ENCODE measurements at places on chromosomes 7 and 10. TPM values are rescaled to one million over a fixed set of nuclear protein-coding genes. Genes with fewer than 3 reads are reported as not detected.

NEURL1 gene
- total RNA-seq: 0.04 TPM

DNA sequence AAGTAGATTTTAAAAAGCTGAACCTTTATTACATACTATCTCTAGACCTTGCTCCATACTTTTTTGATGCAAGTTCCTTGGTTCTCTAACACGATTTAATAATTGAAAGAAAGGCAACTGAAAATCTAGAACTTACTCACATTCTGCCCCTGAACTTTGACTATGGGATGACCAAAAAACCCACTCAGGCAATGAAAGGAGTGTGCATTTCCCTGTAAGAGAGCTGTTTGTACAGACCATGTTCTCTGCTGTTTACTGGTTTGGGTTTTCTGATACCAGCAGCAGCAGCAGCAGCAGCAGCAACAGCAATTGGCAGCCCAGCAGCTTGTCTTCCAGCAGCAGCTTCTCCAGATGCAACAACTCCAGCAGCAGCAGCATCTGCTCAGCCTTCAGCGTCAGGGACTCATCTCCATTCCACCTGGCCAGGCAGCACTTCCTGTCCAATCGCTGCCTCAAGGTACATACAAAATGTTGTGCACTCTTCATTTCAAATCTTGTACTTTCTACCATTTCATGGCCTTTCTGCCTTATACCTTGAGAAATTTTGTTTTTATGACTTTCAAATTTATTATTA, 216.7 kb downstream of the FOXP2 start:
- H3K4me1 ChIP-seq: no peaks in the 10 kb centered on the region
- DNase-seq: no peak
- no peak overlapping the region for H3K4me3 ChIP-seq
- no peaks in the 10 kb centered on the region for H3K36me3 ChIP-seq
- H3K27ac ChIP-seq: no peak overlapping the region

GRCh38 chr10:128219295-128219694, 93.1 kb upstream of the MKI67 start:
- H3K36me3 ChIP-seq: no peaks in the 10 kb centered on the region
- DNase-seq: no peak
- H3K27me3 ChIP-seq: no peaks in the 10 kb centered on the region

DNA sequence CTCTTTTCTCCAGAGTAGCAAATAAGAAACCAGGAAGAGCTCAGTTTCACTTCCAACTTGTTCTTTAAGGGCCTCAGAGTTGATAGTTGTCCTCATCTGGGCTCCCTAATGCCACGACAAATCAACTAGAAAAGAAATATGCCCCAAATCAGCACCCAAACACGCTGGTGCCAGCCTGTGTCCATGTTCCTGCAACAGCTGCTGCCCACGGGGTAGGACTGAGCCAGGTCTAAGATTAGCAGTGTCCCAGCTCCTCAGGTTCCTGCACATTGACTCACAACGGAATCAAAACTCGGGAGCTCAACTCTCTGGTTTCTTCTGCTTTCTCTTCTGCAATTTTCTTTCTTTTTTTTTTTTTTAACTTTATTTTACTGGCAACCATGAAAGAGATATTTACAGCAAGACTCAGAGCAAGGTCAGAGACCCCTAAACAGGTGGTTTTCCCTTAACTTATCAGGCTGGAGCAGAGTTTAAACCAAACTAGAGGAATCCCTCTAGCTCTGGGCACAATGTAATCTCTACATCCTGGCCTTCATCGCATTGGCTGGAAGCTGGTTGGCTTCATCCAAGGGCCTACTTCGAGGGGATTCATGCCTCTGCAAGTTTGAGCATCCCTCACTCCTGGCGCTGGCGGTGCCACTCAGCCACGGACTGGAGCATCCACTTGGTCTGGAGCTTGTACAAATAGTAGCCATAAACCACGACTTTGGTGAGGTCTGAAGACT, 126.1 kb downstream of the PFKFB3 start:
- no peaks in the 10 kb centered on the region for H3K27me3 ChIP-seq
- DNase-seq: no peak
- H3K4me3 ChIP-seq: no peak overlapping the region
- peaks cover 13% of the 10 kb centered on the region for H3K4me1 ChIP-seq

GRCh38 chr7:33902746-33903145, 2.6 kb upstream of the BMPER start:
- no peak overlapping the region for H3K27ac ChIP-seq
- H3K4me1 ChIP-seq: no peaks in the 10 kb centered on the region
- no peak for DNase-seq

All from Karpas-422 (cell line).